ENCODE measurements at places on chromosomes 11 and 22.

DNA sequence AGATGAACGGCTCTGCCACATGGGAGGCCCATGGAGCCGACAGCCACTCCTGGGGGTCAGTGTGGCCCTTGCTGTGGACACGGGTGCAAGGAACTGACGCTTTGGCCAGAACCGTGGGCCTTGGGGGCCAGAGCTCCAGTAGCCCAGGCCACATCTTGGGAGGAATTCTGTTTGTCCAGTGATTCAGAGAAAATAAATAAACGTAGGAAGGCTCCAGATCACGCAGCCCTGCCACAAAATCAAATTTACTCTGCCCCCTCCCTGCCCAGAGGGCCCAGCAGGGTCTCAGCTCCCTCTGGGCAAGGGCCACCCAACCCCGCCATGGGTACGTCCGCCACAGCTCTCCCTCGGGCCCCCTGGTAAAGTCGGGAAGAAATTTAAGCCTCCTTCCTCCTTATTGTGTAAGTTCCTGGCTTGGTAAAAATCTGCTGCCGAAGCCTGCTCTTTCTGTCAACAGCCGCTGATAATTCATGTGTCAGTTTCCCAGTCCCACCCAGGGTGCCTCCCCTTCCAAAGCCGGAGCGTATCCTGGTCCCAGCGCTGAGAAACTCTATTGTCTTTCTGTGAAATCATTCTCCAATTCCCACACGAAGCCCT lies 6.9 kb upstream of the MUC5AC start:
- DNase-seq, result no peak

- no peak for DNase-seq
Observed at GRCh38 chr11:65083134-65083833, 556 bp downstream of the CDCA5 start.

GRCh38 chr11:122765487-122766131 lies 72.7 kb upstream of the CRTAM start:
- DNase-seq, result no peak

- no peak for DNase-seq
Observed at GRCh38 chr11:10310301-10310841, 5.5 kb downstream of the ADM start.

DNA sequence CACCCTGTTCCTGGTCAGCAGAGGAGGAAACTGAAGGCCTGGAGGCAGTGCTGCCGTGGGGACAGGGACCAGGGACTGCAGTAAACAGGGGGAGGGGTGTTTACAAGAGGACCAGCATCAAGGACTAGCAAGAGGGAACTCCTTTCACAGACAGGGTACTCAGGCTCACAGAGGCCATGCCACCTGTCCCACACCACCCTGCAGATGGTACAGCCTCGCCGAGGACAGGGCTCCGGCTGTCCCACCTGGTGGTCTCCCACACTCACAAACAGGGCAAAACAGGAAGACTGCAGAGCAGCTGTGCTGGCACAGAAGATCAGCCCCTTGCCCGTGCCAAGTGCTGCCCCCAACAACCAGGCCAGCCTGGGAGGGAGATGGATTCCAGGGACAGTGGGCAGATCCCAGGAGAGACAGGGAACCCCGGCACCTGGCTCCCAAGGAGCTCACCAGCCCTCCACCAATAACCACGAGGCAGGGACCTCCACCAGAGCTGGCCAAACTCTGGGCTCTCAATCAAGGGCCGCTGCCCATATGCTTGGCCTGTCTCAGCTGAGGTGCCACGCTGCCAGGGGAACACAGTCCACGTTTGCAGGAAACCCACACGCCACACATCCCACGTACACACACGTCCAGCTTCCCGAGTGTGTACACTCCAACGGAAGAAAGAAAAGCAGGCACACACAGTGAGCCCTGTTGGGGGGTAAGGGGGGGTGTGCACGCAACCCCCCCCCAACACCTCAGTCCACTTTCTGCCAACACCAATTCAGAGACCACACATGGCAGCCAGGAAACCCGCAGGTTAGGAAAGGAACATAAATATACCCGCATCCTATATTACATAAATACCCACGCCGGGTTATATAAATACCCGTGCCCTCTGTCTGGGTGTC lies 2.1 kb downstream of the CSNK1E start:
- DNase-seq, result no peak

- DNase-seq, result no peak
Observed at GRCh38 chr11:28910926-28911325, 802.7 kb downstream of the METTL15 start.

DNA sequence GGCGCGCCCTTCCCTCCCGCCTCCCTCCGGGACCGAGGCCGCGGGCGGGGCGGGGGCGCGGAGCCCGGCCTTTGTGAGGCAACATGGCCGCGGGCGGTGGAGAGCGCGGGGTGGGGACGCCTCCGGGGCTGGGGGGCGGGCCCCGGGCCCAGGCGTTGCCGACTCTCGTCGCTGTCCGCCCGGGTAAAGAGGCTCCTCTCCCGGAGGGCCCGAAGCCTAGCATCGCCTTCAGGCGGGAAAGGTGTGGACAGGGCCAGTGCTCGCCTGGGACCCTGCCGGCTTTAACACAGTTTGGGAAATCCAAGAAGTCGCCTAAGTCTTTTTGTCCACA lies 369 bp downstream of the DGCR8 start:
- peak; percentile 81 for DNase-seq

DNA sequence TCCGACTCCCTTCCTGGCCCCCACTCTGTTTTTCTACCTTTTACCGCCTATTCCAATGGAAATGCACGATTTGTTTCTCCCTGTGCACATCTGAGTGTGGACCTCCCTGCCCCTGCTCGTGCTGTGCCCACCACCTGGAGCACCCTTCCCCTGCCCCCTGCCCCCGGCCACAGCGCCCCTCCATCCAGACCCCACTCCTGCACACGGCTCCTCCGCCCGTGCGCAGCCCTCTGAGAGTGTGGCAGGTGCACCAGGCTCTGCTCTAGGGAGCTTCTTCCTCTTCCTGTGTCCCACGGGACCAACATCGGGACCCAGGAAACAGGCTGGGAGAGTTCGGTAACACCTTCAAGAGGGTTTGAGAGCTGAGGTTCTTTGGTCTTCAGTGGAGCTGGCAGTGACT lies 62.9 kb downstream of the LRP5 start:
- no peak for DNase-seq

DNA sequence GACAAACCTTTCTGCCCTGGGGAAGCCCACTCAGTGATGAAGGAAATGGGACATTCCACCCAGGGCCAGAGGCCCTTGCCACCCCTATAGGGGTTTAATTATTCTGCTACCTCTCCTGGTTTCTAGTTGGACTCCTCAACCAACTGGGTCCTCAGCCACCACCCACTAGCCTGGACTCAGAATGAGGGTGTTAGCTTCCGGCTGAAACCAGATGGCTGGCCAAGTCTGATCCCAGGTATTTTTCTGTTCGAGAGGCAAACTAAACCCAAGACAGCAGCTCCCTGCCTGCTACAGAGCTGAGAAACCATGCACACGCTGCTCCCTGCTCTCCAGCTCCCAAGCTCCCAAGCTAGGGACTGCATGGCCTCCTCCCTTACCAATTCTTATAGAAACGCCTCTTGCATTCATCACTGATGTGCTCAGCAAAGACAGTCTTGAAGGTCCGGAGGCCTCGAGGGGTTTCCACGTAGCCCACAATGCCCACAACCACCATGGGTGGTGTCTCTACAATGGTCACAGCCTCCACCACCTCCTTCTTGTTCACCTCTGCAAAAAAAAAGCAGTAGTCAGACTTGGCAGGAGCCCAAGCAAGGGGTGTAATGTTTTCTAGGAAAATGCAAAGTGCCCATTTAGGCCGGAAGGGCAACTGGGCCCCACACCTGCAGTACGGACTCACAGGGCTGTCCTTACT lies 2.2 kb downstream of the RPL3 start:
- peak; percentile 28 for DNase-seq

GRCh38 chr11:81340225-81340624 lies 1393.4 kb downstream of the FAM181B start:
- no peak for DNase-seq
